Breast epithelium (tissue), 4 donors: ENCODE measurements at places on chromosomes 5 and 9. TPM values are rescaled to one million over a fixed set of nuclear protein-coding genes. Genes with fewer than 3 reads are reported as not detected.
A peak's percentile ranks its signal among the peaks of the same experiment; 100 is the strongest.

GRCh38 chr9:89144238-89144637 is 34.4 kb downstream of the SHC3 start:
- no peaks in the 10 kb centered on the region for H3K4me1 ChIP-seq
- no peak overlapping the region for H3K27ac ChIP-seq
- DNase-seq: no peak
- no peaks in the 10 kb centered on the region for H3K27me3 ChIP-seq
- no peaks in the 10 kb centered on the region for H3K36me3 ChIP-seq
- H3K4me3 ChIP-seq: no peak overlapping the region

The PAEP gene
- not detected for total RNA-seq

The RASEF gene
- 50.1 TPM for total RNA-seq

GRCh38 chr5:172636279-172637050 is 4.6 kb upstream of the NEURL1B start:
- no peaks in the 10 kb centered on the region for H3K27me3 ChIP-seq
- no peaks in the 10 kb centered on the region for H3K36me3 ChIP-seq
- no peaks in the 10 kb centered on the region for H3K4me1 ChIP-seq
- no peak overlapping the region for H3K4me3 ChIP-seq
- no peak overlapping the region for H3K27ac ChIP-seq

The ZBTB43 gene
- 13.1 TPM for total RNA-seq

- no peak for DNase-seq
- peak overlapping the region; percentile 57 for H3K4me3 ChIP-seq
- no peaks in the 10 kb centered on the region for H3K27me3 ChIP-seq
- peaks cover 6% of the 10 kb centered on the region for H3K36me3 ChIP-seq
- no peak overlapping the region for H3K27ac ChIP-seq
- H3K4me1 ChIP-seq: no peaks in the 10 kb centered on the region
Measured at GRCh38 chr9:136821826-136822544, 14.2 kb downstream of the RABL6 start.

The GPRIN1 gene
- 1.2 TPM for total RNA-seq

DNA sequence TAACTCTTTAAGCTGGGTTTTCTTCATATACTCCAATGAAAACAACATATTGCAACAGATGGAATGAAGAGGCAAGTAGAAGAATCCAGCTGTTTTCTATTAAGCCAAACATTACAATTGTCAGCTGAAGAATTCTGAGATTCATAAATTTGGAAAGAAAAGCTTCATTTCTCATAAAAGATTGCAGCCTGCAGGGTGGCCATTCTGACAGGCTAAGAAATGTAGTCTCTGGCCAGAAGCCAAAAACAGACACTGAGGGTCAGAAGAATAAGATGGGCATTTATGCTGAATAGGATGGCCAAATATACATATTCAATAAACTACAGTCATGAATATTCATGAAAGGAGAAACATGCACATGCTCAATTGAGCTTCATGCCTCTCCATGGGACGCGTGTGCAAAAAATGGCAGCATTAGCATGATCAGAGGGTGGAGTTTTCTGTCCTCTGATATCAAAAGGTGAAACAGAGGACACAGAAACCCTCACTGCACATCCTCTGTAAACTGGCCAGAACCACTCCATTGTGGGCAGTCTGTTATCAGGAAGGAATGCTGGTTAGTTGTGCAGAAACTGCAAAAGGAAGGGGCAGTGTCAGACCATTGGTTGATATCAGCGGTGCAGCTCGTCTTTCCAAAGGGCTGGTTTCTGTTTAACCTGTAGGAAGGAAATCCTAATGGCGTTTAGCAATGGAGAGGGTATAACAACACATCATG is 50.2 kb downstream of the FXN start:
- no peaks in the 10 kb centered on the region for H3K27me3 ChIP-seq
- no peak for DNase-seq
- no peak overlapping the region for H3K27ac ChIP-seq
- no peaks in the 10 kb centered on the region for H3K4me1 ChIP-seq

GRCh38 chr5:133287500-133287899 is 235.7 kb downstream of the HSPA4 start:
- no peaks in the 10 kb centered on the region for H3K4me1 ChIP-seq
- no peak overlapping the region for H3K4me3 ChIP-seq
- H3K27ac ChIP-seq: no peak overlapping the region
- H3K27me3 ChIP-seq: no peaks in the 10 kb centered on the region
- no peak for DNase-seq

The IFNA7 gene
- total RNA-seq: not detected

DNA sequence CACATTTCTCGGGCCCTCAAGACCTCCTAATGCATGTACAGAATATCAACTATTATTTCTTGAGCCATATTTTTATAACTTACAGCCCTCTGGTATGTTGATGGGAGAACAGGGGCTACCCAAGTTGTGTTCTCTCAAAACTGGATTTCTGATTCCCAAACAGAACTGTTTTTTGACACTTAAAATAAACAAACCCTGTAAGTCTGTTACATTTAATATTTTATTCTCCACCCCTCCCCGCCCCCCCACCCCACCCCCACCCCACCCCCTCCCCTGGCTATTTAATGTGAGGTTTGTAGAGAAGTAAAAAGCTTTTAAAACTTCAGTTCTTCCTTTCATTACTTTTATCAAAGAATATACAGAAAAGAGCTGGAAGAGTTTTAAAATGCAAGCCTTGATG is 77.9 kb downstream of the FOXB2 start:
- DNase-seq: no peak
- no peak overlapping the region for H3K27ac ChIP-seq
- no peak overlapping the region for H3K4me3 ChIP-seq
- H3K27me3 ChIP-seq: no peaks in the 10 kb centered on the region
- H3K36me3 ChIP-seq: no peaks in the 10 kb centered on the region

GRCh38 chr9:130765137-130766020 is 69.7 kb upstream of the ABL1 start:
- H3K27ac ChIP-seq: peak overlapping the region; percentile 74
- no peak overlapping the region for H3K4me3 ChIP-seq
- DNase-seq: no peak

DNA sequence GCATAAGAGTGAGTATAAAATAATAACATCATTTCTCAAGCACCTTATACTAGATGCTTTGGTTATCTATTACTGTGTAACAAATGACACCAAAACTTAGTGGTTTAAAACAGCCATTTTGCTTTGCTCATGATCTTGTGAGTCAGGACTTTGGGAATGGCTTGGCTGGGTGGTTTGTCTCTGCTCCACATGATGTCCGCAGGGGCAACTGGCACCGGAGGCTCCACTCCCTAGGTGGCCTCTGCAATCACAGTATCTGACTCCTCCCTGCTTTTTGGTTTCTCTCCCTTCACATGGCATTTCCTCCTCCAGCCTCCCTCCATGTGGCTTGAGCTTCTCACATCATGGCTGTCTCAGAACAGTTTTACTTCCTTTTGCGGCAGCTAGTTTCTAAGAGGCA is 259.5 kb downstream of the GAS1 start:
- no peak for DNase-seq
- H3K27me3 ChIP-seq: no peaks in the 10 kb centered on the region
- no peak overlapping the region for H3K27ac ChIP-seq
- no peaks in the 10 kb centered on the region for H3K4me1 ChIP-seq
- no peaks in the 10 kb centered on the region for H3K36me3 ChIP-seq

DNA sequence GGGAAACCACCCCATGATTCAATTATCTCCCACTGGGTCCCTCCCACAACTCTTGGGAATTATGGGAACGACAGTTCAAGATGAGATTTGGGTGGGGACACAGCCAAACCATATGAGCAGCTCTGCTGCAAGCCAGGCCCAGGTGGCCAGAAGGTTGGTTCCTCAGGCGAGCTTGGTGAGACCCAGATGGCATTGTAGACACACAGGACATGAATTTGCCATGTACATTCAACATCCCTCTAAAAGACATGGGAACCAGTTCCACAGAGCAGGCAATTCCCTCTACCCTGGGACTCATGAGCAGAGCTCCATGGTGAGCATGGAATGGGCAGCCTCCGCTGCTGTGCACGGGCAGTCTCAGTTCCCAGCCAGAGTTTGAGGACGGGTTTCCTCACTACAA is 53.3 kb downstream of the NSUN2 start:
- H3K27ac ChIP-seq: no peak overlapping the region
- H3K4me3 ChIP-seq: no peak overlapping the region
- no peaks in the 10 kb centered on the region for H3K36me3 ChIP-seq
- peaks cover 40% of the 10 kb centered on the region for H3K27me3 ChIP-seq
- DNase-seq: no peak
- H3K4me1 ChIP-seq: no peaks in the 10 kb centered on the region

DNA sequence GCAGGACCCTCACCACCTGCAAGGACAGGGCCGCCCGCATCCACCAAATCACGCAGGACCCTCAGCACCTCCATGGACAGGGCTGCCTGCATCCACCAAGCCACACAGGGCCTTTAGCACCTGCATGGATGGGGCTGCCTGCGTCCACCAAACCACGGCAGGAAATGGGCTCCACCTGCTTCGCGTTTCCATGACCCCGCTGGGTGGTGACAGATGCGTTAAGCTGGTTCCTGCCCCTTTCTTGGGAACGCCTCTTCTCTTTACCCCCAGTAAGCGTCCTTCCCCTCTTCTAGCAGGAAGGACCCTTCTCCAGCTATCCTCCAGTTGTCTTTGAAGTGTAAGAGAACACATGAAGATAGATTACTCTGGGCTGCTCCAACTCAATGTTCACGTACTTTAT is 13.5 kb downstream of the FBP1 start:
- H3K4me3 ChIP-seq: no peak overlapping the region
- H3K4me1 ChIP-seq: no peaks in the 10 kb centered on the region
- DNase-seq: no peak
- no peaks in the 10 kb centered on the region for H3K36me3 ChIP-seq

GRCh38 chr5:176415240-176415951 is 943 bp downstream of the CLTB start:
- no peaks in the 10 kb centered on the region for H3K36me3 ChIP-seq
- H3K4me3 ChIP-seq: peak overlapping the region; percentile 94
- DNase-seq: no peak
- peak overlapping the region; percentile 96 for H3K27ac ChIP-seq

DNA sequence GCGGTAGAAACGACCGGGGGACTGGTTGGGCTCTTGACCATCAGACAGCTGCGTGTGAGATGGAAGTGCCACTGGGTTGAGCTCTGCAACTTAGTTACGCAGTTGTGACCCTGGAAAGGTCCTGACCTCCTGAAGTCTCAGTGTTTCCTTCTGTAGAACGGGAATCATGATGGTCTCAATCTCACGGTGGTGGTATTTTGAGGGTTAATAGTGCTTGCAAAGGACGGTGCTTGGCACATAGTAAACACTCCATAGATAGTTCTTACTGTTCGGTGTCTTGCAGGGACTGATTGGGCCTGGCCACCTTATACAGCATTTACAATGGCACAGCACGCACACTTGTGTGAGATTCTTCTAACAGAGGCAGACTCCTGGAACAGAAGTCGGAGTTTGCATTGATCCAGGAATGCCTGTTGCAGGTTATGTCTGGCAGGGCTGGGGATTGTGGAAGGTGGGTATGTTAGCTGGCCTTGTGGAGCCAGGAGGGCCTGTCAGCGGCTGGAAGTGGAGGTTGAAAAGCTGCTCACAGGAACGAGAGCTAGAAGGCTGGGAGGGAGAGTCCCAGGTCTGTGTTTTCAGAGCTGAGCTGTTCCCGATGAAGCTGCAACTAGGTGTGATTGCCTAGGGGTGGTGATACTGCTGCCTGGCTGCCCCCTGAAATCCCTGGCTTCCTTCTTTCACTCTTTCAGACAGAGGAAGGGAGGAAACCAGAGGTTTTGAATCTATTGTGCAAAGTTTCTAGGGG is 962 bp upstream of the TXN start:
- H3K36me3 ChIP-seq: no peaks in the 10 kb centered on the region
- H3K4me3 ChIP-seq: peak overlapping the region; percentile 92
- H3K27ac ChIP-seq: peak overlapping the region; percentile 96
- peaks cover 9% of the 10 kb centered on the region for H3K4me1 ChIP-seq
- DNase-seq: no peak

GRCh38 chr9:27351438-27351837 is 54.5 kb upstream of the EQTN start:
- H3K27me3 ChIP-seq: no peaks in the 10 kb centered on the region
- no peak for DNase-seq
- H3K27ac ChIP-seq: no peak overlapping the region
- H3K4me3 ChIP-seq: no peak overlapping the region
- H3K36me3 ChIP-seq: no peaks in the 10 kb centered on the region
- H3K4me1 ChIP-seq: no peaks in the 10 kb centered on the region

DNA sequence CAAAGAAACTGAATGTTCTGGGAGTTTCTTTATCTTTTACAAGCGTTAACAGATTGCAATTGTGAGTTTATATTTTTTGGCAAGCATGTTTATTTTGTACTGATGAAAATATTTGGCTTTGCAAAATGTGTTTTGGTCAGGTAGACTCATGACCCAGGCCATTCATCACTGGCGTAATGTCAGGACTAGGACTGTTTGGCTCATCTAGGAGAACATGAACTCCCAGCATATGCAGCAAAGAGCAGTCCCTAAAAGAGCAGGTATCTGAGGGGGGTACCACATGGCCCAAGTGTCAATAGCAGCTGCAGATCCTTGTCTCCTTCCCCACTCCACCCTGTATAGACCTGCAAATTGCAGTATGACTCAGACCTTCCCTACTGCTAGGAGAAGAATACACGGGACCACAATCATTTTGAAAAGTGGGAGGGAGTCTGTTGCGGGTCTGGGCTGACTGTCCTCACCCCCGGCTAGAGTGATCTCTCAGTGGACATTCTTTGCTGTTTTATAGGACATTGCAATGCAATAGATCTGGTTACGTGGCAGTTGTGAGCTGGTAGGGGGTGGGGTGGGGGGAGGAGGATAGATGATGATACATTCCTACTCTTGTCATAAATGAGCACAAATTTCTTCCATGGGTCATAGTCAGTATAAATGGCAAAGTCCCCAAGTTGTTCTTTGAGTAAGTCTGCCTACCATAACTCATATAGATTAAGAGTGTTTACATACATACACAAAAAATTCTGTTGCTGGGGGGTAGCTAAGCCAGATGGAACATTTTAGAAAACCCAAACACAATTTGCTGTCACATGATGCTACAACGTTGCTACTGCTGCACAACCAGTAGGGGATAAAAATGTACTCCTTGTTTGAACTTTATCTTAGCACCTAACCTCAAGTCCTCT is 20.8 kb upstream of the SNCAIP start:
- H3K4me1 ChIP-seq: no peaks in the 10 kb centered on the region
- H3K36me3 ChIP-seq: no peaks in the 10 kb centered on the region
- no peaks in the 10 kb centered on the region for H3K27me3 ChIP-seq
- no peak overlapping the region for H3K27ac ChIP-seq

The FOXD4 gene
- total RNA-seq: 0.44 TPM

GRCh38 chr5:16464231-16464630 is 1.4 kb downstream of the ZNF622 start:
- H3K36me3 ChIP-seq: peaks cover 9% of the 10 kb centered on the region
- H3K4me1 ChIP-seq: peaks cover 29% of the 10 kb centered on the region
- no peak overlapping the region for H3K27ac ChIP-seq
- H3K4me3 ChIP-seq: peak overlapping the region; percentile 93
- DNase-seq: no peak

The ZNF367 gene
- 1.8 TPM for total RNA-seq

DNA sequence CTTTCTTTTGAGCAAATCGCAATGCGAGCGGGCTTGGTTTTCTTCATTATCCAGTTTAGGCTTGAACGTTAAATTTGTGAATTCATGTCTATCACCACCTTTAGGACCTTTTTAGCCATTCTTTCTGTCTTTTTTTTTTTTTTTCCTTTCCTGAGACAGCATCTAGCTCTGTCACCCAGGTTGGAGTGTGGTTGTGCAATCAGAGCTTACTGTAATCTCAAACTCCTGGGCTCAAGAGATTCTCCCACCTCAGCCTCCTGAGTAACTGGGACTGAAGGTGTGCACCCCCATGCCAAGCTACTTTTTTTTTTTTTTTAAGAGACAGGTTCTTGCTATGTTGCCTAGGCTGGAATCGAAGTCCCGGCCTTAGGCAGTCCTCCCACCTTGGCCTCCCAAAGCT is 39.2 kb upstream of the LRRC14B start:
- DNase-seq: no peak
- no peak overlapping the region for H3K4me3 ChIP-seq
- no peaks in the 10 kb centered on the region for H3K4me1 ChIP-seq
- no peaks in the 10 kb centered on the region for H3K36me3 ChIP-seq

The RANBP6 gene
- total RNA-seq: 16.1 TPM

The NEUROG1 gene
- not detected for total RNA-seq
